CD4-positive, alpha-beta T cell treated with Interleukin-4 for 4 hours (primary cell): ENCODE measurements at places on chromosomes 12 and 14.
A peak's percentile ranks its signal among the peaks of the same experiment; 100 is the strongest.

DNA sequence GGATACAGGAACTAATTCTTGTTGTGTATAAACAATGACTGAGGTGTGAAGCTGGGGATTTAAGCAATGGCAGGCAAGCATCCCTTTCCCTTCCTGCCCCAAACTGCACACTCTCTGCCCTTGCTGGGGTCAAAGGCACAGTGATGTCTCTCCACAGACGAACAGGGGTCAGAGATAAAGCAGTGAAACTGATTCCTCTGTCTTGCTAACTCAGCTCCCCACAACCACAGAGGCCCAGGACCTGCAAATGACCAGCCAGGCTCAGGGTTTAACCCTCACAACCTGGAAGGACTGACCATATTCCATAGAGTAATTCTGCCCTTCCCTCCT lies 67.2 kb downstream of the CCDC88C start:
- DNase-seq: no peak

DNA sequence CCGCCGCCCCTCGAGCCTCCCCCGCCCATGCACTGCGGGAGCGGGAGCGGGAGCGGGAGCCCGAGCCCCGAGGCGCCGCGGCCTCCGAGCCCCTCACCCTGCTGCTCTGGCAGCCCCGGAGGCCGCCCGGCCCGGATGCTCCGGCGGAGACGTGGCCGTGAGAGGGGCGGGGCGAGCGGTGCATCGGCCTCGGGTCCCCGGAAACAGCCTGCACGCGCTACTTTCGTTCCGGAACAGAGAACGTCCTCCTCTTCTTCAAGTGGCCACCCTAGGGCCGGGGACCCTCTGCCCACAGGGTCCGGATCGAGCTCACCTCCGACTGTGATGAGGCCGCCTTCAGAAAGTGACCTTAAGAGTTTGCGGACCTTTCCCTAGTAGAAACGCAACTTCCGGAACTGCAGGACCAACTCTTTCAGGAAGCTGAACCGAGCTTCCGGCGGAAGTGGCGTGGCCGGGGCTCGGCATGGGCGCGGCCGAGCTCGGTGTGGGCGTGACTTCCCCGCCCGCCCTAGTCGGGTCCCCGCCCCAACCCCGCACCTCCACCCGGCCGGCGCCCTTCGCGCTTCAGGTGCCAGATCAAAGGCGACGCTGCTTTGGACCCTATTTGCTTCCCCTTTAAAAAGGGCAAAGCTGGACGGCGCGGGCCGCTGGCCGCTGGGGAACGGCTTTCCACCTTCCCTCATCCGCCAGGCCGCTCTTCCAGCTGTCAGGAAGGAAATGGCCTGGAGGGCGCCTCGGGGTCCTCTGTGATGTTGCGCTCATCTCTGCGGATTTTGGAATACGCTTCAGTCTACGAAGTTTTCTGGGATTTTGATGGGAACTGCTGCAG lies at the start of gene GOLGA3:
Gene GOLGA3, minus strand, starts transcription at position 164 of the 829 bp plus-strand sequence. CDS start 6,741 bp downstream, outside the sequence.
- DNase-seq: peak; percentile 93

DNA sequence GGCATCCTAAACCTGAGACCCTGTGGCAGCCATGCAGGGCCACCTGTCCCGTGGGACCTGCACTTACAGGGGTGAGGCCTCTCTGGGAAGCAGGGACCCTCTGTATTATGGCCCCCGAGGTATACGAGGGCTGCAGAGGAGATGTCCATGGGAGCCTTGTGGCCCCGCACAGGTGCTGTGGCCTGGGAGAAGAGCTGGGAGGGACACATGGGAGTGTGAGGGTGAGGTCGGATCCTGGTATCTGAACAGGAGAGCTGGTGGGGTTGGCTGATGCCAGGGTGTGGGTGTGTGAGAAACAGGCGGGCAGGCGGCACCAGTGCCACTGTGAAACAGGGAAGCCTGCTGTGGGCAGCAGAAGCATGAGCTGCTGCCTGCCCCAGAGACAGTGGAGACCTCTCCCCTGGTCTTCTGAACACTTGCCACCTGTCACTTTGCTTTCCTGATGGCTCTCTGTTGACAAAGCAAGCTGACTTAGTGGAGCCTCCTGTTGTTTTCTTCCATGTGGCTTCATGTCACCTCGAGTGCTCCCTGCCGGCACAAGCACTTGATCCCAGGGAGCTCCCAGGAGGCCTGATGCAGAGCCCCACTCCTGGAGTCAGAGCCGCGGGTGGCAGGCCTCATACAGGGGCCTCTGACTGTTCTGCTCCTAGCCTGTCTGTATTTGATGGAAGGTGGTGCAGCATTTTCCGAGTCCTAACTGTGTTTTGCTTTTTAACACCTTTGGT lies 19.8 kb upstream of the AMN start:
- DNase-seq: no peak

GRCh38 chr14:91272341-91273272 lies 28.1 kb upstream of the GPR68 start:
- no peak for DNase-seq

- DNase-seq: no peak
These were observed 20.8 kb upstream of the PYROXD1 start for GRCh38 chr12:21416511-21417121.

DNA sequence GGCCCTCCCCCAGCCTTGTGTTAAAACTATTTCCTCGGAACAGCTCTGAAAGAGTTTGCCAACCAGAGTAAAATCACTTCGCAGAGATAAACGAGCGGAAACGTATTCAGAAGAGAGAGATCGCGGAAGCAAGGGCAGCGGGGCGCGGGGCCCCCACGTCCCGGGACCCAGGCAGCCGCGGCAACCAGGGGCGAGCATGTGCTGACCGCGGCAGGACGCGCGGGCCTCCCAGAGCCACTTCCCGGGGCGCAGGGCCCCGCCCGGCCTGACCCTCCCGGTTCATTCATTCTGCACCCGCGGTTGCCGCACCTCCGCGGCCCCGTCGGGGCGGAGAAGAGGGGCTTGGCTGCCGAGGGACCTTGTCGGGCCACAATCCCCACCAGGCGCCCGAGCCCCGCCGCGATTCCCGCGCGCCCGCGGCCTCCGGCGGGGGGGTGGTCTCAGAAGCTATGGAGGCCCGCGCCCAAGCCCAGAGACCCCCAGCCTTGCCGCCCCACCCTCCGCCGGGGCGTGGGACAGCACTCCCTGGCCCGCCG lies 598 bp downstream of the UBE2N start:
- peak; percentile 48 for DNase-seq

DNA sequence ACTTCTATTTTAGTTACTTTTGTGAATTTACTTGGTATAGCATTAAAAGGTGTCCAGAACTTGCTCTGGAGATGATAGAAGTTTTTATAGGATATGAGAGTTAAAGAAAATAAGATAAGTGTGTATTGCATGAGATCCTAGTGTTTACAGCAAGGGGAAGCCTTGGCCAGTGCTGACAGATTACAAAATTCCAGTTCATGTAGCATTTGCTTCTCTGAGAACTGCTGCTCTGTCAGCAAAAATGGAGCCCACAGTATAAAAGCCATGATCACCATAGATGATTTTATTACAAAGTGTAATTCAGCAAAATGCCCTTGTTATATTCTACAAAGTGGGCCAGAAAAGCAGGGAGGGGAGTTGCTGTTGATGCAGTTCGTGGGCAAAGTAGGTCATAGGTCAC lies 40.0 kb upstream of the ATF1 start:
- no peak for DNase-seq

- DNase-seq: no peak
These were observed 132.3 kb downstream of the ADGRD1 start for GRCh38 chr12:131085816-131086591.

GRCh38 chr12:92769124-92769901 lies 66.5 kb downstream of the PLEKHG7 start:
- no peak for DNase-seq

DNA sequence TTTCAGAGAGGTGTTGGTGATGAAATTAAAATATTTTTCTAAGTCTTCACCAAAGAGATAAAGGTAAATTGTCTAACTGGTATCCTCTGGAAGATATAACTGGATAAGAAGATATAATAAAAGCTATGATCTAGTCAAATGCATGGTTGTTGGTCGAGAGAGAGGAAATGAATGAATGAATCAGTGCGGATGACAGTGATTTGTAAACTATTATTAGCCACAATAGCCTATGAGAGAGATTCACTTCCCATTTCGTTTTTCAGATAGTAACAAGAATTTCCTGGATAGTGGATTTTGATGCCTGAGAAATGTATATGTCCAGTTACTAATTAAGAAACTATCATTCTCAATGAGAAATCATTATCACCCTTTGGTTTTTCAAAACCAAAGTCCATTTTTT lies 63.1 kb downstream of the HEATR5A start:
- DNase-seq: no peak

GRCh38 chr12:77189901-77190416 lies 124.6 kb upstream of the E2F7 start:
- no peak for DNase-seq

DNA sequence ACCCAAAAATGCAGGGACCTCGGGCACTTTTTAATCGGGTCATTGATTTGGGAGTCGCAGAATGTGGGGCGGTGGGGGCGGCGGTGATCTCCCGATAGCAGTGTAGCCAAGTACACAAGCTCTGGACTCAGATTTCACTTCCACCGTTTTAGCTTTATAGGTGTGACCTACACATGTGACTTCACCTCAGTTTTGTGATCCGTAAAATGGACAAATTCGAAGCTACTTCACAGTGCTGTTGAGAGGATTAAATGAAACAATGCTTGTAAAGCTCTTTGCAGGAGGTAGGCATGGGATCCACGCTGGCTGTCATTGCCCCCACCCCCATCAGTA lies 478 bp downstream of the RITA1 start:
- DNase-seq: no peak

GRCh38 chr12:78767264-78767981 lies 97.2 kb upstream of the SYT1 start:
- no peak for DNase-seq
